ENCODE measurements at places on chromosomes 7 and 10.

GRCh38 chr7:48366096-48366495 lies 194.8 kb downstream of the ABCA13 start:
- DNase-seq, result no peak

DNA sequence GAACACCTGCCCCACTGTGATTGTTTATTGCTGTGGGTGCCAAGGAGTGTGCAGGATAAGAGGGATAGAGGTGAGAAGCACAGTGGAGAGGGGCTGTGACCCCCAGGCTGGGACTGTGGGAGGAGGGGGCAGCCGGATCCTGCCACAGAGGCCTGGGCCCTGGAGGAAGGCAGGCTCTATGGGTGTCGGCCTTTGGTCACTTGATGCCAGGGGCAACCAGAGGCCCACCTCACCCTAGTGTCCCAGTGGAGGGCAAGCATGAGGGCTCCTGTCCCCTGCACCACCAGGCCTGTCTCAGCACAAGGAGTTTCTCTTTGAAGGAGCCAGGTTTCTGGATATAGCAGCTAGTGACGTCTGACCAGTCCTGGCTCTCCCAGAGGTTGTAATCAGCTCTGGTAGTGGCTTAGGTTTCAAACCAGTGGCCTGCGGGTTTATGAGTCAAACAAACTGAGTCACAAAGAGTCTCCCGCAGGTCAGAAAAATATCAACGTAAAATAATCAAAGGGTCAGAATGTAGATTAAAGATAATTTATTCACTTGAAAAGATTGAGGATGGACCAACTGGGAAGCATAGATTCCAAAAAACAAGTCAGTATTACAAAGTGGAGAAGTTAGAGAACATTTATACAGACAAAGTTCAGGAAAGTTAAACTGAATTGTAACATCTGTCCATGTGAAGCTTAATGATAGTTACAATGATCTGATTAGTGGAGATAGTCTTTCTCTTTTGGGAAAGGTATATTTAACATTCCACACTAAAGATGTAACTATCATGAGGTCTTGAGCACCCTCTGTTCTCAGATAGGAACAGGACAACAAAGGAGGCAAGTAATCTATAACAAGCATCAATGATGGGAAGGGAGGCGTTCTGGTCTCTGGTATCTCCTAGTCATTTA lies 37.2 kb upstream of the ZNF488 start:
- DNase-seq, result no peak

GRCh38 chr10:127935071-127935561 lies 28.2 kb downstream of the PTPRE start:
- DNase-seq, result no peak

GRCh38 chr10:30207485-30208052 lies 141.5 kb downstream of the MTPAP start:
- no peak for DNase-seq

- DNase-seq, result no peak
These were observed 279.8 kb downstream of the CAMK1D start for GRCh38 chr10:12628964-12629766.

- no peak for DNase-seq
These were observed 69.7 kb upstream of the EXOC4 start for GRCh38 chr7:133183042-133183794.

GRCh38 chr7:47602272-47603004 lies 20.5 kb upstream of the TNS3 start:
- DNase-seq, result no peak

DNA sequence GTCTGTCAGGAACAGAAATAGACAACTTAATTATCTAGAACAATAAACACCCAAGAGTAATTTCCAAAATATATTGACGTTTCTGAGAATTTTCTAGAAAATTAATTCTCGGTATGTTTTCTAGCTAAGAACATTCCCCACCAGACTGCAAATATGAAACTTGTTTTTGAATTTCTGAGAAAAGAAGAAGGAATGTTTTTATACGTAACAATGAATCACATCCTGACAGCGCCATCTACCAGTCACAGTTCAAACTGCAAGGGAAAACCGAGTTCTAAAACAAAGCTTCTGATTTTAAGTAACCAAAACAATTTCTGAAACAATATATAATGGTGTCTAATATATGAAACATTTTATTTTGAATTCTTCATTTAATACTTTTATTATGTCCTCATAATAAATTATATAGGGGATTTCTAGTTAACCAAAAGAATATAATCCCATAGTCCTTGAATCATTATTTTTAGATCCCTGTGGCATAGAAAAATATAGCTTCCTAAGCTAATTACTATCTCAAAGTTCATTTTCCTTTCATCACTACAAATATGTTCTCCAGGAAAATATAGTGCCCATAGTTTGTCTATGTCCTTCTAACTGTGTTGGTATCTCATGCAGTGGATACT lies 34.5 kb upstream of the MEOX2 start:
- DNase-seq, result no peak

- no peak for DNase-seq
These were observed 1049.6 kb downstream of the GRM8 start for GRCh38 chr7:126203185-126203584.

DNA sequence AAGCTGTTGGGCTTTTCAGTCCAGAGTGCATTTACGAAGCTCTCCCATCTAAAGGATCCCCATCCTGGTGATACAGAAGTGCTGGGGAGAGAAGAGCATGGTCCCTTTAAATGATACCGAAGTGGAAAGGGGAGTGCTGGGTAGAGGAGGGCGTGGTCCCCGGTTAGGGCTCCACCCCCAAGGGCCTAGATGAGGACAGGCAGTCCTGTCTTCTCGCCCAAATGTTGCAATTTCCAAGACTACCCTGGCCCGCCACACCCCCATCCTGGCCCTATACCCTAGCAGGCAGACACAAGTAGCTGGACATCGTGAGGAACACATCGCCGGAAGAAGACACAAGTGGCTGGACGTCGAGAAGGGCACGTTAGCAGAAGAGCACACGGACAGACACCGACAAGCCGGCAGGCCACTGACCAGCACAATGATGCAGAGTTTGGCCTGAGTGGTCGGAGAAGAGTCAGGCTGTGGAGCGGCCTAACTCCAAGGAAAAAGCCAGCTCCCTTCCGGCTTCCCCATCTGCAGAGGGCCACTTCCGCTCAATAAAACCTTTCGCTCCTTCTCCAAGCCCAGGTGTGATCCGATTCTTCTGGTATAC lies 439.5 kb upstream of the NRP1 start:
- no peak for DNase-seq

- DNase-seq, result no peak
These were observed 54.0 kb upstream of the TMEM229A start for GRCh38 chr7:124086843-124087242.

- peak; percentile 25 for DNase-seq
These were observed at the start of gene PTPN12 for GRCh38 chr7:77537136-77537777. PTPN12 (plus strand) TSS chr7:77537295; CDS start chr7:77537547, 252 bp downstream.

GRCh38 chr10:60188548-60188947 lies 201.1 kb downstream of the ANK3 start:
- DNase-seq, result no peak

DNA sequence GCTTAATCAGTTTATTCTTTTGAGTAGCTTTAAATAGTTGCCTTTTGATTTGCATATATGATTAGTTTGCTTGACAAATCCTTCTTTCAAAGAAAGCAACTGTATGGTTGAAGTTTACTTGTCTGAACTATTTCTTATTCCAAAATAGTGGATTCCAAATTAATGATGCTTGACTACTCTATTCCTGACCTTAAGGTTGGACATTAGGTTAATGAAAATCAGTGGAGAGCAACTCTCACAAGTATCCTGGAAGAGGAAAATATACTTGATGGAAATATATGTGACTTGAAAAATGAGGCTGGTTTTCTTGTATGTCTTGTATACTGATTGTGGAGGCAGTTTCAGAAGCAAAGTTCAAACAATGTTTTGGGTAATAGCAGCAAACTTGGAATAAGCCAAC lies 369.2 kb upstream of the PODXL start:
- no peak for DNase-seq

- no peak for DNase-seq
These were observed 78.4 kb upstream of the GSDME start for GRCh38 chr7:24835643-24836042.

- DNase-seq, result no peak
These were observed 14.9 kb downstream of the STRA8 start for GRCh38 chr7:135248546-135248945.

GRCh38 chr10:34647875-34648865 lies 166.9 kb downstream of the PARD3 start:
- no peak for DNase-seq

DNA sequence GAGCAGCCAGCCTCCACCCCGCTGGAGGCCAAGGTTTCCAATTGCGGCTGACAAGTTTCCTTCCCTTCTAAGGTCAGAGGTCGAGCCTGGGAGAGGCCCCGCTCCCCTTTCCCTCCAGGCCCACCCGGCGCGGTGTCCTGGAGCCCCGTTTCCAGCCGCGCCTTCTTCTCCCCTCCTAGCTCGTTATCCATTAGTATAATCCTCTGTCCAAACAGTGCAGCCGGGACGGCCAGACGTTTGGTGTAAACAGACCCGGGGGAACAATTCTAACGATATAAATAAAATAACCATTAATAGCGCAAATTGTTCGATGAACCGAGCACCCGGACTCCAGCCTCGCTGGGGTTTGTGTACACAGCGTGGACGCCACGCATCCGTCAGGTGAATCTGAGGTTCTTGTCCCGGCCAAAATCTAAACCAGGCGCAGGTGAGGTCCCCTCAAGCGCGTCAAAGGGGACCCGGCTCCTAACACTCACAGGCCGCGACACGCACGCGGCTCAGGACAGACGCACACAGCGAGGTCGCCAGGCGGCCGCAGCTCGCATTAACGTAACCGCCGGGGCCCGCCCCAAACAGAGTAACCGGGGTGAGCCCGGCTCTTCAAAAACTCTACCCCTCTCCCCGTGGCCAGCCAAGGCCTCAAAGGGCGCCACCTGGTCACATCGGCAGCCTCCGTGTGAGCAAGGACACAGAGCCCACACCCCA lies 10.8 kb upstream of the NKX2-3 start:
- no peak for DNase-seq

- DNase-seq, result no peak
These were observed 25.2 kb downstream of the GET4 start for GRCh38 chr7:901388-902154.

GRCh38 chr10:62402508-62402907 lies 28.3 kb downstream of the ZNF365 start:
- DNase-seq, result no peak

- DNase-seq, result peak; percentile 100
These were observed 28.0 kb upstream of the KMT2C start for GRCh38 chr7:152463709-152464311.

- DNase-seq, result no peak
These were observed 71.9 kb downstream of the WIPF3 start for GRCh38 chr7:29878081-29878688.

- DNase-seq, result no peak
These were observed 122.0 kb downstream of the TRRAP start for GRCh38 chr7:99000196-99000903.

GRCh38 chr7:37769726-37770125 lies 78.7 kb upstream of the NME8 start:
- no peak for DNase-seq

- no peak for DNase-seq
These were observed 690.5 kb downstream of the PARD3 start for GRCh38 chr10:34124522-34125035.

DNA sequence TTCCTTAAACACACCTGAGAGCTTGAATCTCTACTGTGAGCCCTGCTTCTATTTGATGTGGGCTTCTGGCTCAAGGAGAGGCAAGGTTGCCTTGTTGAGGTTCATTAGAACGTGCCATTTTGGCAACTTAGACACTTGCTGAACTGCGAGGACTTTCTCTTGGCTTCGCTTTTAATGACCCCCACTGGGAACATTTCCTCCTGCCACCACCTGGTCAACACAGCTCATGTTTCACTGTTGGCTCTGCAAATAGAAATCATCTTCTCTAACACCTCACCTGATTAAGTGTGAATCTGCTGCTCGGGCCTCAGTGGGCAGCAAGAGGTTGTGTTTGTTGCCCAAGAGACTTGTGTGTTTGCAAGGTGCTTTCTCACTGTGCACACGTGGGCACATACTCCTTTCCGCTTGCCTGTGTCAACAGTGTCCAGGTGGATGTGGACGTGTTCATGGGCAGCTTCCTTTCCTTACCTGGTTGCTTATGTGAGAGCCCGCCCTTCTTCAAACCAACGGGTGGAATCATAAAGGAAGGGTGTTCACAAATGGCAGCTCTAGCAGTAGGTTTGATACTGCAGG lies 147.0 kb downstream of the NRP1 start:
- DNase-seq, result no peak

DNA sequence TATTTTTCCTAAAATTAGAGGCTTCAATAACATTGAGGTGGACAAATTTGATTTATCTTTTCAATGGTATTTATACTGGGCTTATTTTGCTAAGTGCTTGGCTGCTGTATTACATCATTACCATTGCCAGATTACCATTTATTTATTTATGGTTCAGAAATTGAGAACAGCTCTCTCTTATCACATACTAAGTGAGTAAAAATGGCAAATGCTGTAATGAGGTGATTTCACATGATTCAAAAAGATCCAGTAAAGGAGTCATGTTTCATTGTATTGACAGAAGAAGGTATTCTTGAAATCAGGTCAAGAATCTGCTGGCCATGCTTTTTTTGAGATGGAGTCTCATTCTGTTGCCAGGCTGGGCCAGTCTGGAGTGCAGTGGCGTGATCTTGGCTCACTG lies 322.6 kb downstream of the KIF20B start:
- no peak for DNase-seq

- DNase-seq, result no peak
These were observed 203.8 kb downstream of the CCDC3 start for GRCh38 chr10:12797471-12798262.
